ACHN (cell line): ENCODE measurements at places on chromosomes 16 and 17.

GRCh38 chr16:89248196-89248982, 30.9 kb downstream of the ZNF778 start:
- no peak for DNase-seq

GRCh38 chr16:7325834-7326233, 6.8 kb upstream of the RBFOX1 start:
- no peak for DNase-seq

- DNase-seq = no peak
These were observed 29.5 kb downstream of the RNF43 start for GRCh38 chr17:58387834-58388233.

GRCh38 chr17:64638552-64639203, 23.4 kb downstream of the SMURF2 start:
- no peak for DNase-seq
